ENCODE measurements at places on chromosomes 2 and 18.

DNA sequence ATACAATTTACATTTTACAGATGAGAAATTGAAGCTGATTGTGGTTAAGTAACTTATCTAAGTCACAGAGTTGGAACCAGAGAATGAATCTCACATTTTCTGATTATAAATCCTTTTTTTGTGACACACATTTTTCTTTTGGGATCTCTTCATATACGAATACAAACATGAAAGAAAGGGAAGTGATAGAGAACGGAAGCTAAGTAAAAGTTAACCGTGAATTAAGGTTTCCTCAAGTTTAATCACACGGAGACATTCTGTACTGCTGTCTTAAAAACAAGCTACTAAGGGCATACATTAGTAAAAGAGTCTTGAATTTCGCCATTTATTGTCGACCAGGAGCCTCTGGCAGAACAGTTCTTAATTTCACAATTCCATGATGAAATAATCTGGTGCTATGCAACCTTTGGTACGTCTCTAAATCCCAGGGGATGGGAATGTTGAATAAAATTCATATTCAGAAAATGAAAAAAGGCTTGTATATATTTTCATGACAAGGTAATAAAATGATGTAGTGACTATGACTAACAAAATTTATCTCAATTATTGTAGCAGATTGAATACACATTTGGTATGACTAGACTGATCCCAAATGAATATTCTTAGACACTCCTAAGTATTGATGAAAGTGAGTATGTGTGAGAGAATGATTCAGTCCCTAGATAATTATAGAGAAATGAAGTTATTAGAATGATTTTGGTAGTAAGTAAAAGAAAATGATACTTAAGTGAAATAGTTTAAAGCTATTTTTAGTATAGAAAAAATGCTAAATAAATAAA lies 40.3 kb upstream of the ZSWIM2 start:
- DNase-seq = no peak

- DNase-seq = no peak
Observed at GRCh38 chr2:230657462-230657861, 55.2 kb upstream of the CAB39 start.

GRCh38 chr18:48007955-48008701 lies 77.7 kb upstream of the SMAD2 start:
- no peak for DNase-seq

- no peak for DNase-seq
Observed at GRCh38 chr2:15316370-15316814, 244.7 kb downstream of the NBAS start.

DNA sequence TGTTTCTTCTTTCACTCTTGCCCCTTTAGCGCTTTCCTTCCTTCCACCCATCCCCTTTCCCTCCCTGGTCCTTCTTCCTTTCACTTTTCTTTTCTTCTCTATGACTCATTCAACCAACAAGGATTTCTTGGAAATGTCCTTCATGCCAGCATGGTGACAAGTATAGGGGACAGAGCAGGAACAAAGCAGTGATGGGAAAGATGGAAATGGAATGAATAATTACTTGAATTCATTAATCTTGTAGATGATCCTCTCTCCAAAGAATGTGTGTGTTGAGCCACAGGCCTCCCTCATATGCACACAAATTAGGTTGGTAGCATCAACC lies 1.5 kb downstream of the VAMP5 start:
- DNase-seq = no peak

DNA sequence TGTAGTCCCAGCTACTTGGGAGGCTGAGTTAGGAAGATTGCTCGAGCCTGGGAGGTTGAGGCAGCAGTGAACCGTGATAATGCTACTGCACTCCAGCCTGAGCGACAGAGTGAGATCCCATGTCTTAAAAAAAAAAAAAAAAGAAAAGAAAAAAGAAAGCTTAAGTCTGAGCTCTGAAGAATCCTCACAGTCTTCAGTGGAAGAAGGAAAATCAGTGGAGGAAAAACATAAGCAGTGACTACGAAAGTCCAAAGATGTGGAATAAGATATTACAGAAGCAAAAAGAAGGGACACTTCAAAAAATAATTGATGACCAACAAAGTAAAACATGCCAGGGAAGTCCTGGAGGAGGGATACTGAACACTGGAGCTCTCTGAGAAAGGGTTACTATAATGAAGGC lies 2.8 kb upstream of the PCGF1 start:
- DNase-seq = no peak
